ENCODE measurements at places on chromosomes 1 and 21. TPM values are rescaled to one million over a fixed set of nuclear protein-coding genes. Genes with fewer than 3 reads are reported as not detected.

GRCh38 chr1:53089478-53090226 lies 27.6 kb downstream of the PODN start:
- peak; percentile 85 for DNase-seq

GRCh38 chr1:213759359-213760181 lies 228.2 kb upstream of the PROX1 start:
- peak; percentile 92 for DNase-seq

DNA sequence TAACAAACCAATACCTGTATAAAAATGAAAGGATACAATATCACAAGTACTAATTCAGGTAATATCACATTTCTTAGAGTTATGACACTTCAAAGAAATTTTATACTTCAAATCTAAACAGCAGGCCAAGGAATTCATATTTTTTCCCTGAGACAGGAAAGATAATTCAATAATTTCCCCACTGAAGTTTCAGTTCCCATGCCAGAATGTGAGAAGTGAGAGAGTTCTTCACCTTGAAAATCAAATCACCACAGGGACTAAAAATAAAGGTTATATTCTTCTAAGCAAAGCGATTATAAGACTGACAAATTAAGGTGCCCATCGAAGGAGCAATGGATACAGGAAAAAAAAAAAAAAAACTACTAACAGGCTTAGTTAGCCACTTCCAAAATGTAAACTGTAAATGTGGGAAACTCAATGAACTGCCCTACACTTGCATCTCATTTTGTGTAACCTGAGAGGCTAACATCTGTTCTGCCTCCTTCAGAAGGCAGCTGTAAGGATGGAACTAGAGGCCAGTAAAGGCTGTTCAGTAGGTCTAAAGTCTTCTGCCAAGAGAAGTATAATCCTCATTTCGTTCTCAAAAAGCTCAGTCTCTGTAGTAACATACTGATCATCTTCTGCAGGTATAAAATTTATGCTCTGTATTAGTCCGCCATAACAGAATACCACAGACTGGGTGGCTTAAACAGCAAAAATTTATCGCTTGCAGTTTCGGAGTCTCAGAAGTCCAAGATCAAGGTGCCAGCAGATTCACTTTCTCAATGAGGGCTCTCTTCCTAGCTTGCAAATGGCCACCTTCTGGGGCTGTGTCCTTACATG lies 127.8 kb downstream of the RERE start:
- no peak for DNase-seq

- peak; percentile 3 for DNase-seq
These were observed 103.8 kb upstream of the PDE4B start for GRCh38 chr1:65688848-65689247.

DNA sequence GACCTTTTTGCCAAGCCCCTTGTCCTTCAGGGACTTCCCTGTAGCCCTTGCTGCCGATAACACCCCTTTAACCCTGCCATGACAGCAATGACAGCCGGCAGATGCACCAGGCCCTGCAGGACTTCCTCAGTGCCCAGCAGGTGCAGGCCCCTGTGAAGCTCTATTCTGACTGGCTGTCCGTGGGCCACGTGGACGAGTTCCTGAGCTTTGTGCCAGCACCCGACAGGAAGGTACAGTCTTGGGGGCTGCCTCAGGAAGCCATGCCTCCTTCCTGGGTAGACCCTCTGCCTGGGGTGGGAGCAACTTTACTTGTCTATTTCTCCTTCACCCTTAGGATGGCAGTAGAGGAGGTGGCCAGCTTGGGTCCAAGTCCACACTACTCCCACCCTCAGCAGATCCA lies 16.1 kb upstream of the PADI6 start:
- no peak for DNase-seq

GRCh38 chr1:110565565-110565964 lies 40.6 kb downstream of the KCNA2 start:
- no peak for DNase-seq

CATSPER4 gene
- not detected for polyA plus RNA-seq

CD52 gene
- polyA plus RNA-seq, result 0.32 TPM

All from HepG2 (cell line).